ENCODE measurements at places on chromosomes 3 and 15. TPM values are rescaled to one million over a fixed set of nuclear protein-coding genes. Genes with fewer than 3 reads are reported as not detected.

Gene HSPBAP1
- total RNA-seq: 9.2 TPM

Gene IGSF10
- total RNA-seq: not detected

Gene ISLR
- 0.50 TPM for total RNA-seq

Gene TM4SF4
- total RNA-seq: not detected

Gene PATL2
- not detected for total RNA-seq

Gene POPDC2
- 0.64 TPM for total RNA-seq

Gene SYNM
- 4.3 TPM for total RNA-seq

Gene FBXO40
- total RNA-seq: not detected

Gene KBTBD13
- not detected for total RNA-seq

Gene NEK11
- 8.6 TPM for total RNA-seq

Gene IL5RA
- not detected for total RNA-seq

Gene CCR2
- not detected for total RNA-seq

Gene ARMC8
- 35.1 TPM for total RNA-seq

Gene MINAR1
- 0.24 TPM for total RNA-seq

Gene FMN1
- 6.7 TPM for total RNA-seq

Gene FES
- total RNA-seq: not detected

Gene MESP2
- total RNA-seq: not detected
